ENCODE measurements at places on chromosomes 1 and 21. TPM values are rescaled to one million over a fixed set of nuclear protein-coding genes. Genes with fewer than 3 reads are reported as not detected.

- DNase-seq, result no peak
These were observed 41.0 kb upstream of the PTPRC start for GRCh38 chr1:198597690-198598430.

DNA sequence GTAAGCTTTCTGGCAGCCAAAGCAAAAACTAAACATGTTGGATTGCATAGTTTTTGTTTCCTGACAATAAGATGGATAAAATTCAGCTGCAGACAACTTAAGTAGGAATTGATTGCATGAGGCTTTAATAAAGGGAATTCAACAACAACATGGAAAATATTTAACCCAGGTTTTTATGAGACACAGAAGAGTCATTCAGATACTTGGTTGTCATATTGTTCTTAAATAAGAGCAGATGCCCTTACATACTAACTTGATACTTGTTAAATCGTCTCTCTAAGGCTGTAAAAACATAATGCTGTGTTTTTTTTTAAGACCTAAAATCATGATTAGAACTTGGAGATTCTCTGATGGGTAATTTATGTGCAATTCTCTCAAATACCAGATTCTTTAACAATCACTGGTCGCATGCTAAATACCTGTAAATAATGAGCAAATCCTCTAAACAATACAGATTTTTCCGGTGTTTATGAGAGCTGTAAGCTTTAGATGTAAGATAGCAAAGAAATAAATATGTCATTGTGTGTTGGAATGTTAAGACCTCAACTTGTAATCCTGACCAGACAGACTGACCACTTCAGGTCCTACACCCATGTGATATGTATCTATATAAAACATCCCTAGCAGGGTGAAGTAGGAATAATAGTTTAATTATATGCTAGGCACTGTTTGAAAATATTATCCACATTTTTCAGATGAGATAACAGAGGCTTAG lies 37.8 kb upstream of the CD34 start:
- no peak for DNase-seq

GRCh38 chr1:247338723-247339275 lies 7.1 kb upstream of the ZNF496 start:
- DNase-seq, result no peak

GRCh38 chr1:15609631-15610030 lies 7.6 kb upstream of the DDI2 start:
- DNase-seq, result no peak

- DNase-seq, result no peak
These were observed 38.3 kb downstream of the IFI44 start for GRCh38 chr1:78687914-78688313.

GRCh38 chr1:44514673-44515072 lies 109.6 kb downstream of the RNF220 start:
- no peak for DNase-seq

GRCh38 chr21:34046917-34047316 lies 26.5 kb upstream of the MRPS6 start:
- no peak for DNase-seq

DNA sequence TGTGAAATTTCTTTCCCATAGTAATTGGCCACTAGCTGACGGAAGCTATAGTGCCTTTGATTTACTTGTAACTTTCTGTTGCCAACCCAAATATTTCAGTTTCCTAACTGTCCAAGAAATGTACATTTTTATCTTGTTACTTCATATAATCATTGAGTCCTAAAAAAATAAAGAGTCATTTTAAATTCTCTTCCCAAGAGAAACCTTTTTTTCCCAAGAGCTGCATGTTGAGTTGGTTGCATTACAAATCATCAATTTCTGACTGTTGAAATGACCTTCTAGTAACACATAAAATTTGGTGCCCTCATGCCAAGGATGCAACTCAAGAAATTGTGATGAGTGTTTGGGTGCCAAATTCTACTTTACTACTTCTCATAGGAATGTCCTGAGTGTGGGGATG lies 61.0 kb downstream of the HMCN1 start:
- no peak for DNase-seq

GRCh38 chr1:7702365-7702764 lies 68.7 kb upstream of the VAMP3 start:
- no peak for DNase-seq

DNA sequence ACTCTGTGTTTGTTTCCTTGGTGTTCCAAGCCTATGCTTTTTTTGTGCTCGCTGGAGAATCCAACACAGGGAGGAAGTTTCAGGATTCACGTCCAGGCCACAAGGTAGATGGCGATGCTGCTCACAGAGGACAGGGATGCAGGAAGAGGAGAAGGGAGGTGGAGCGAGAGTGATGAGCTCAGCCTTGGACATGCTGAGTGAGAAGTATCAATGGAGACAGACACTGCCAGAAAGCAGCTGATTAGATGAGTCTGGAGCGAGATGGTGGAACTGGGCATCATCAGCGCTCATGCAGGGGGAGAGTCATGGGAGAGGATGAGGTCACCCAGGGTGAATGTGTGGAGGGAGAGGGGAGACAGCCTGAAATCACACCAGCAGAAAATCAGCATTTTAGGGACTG lies 110.0 kb downstream of the GLUL start:
- DNase-seq, result no peak

DNA sequence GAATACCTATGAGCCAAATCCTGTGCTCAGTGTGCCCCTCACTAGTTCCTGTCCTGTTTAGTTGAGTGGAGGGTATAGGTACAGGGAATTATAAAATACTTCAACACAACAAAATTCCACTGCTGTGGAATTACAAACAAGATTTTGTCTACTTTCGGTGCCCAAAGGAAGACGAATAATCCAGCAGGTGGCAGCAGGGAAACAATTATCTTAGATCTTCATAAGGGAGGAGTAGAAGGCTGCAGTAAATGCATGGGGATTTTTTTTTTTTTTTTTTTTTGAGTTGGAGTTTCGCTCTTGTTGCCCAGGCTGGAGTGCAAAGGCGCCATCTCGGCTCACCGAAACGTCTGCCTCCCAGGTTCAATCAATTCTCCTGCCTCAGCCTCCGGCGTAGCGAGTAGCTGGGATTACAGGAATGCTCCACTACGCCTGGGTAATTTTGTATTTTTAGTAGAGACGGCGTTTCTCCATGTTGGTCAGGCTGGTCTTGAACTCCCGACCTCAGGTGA lies 2.0 kb upstream of the PIP5K1A start:
- peak; percentile 73 for DNase-seq

- DNase-seq, result no peak
These were observed 6.8 kb downstream of the NHLH1 start for GRCh38 chr1:160373696-160374095.

GRCh38 chr1:40987439-40988276 lies 8.2 kb downstream of the CTPS1 start:
- no peak for DNase-seq

DNA sequence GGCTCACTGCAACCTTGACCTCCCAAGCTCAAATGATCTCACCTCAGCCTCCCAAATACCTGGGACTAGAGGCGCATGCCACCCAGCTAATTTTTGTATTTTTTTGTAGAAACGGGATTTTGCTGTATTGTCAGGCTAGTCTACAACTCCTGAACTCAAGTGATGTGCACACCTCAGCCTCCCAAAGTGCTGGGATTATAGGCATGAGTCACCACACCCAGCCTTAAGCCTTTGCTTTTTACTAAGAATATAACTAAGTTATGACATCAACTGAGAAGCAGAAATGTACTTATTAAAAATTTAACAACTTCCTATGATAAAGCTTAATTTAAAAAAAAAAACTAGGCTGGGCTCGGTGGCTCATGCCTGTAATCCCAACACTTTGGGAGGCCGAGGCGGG lies 8.9 kb upstream of the LSS start:
- DNase-seq, result no peak

DNA sequence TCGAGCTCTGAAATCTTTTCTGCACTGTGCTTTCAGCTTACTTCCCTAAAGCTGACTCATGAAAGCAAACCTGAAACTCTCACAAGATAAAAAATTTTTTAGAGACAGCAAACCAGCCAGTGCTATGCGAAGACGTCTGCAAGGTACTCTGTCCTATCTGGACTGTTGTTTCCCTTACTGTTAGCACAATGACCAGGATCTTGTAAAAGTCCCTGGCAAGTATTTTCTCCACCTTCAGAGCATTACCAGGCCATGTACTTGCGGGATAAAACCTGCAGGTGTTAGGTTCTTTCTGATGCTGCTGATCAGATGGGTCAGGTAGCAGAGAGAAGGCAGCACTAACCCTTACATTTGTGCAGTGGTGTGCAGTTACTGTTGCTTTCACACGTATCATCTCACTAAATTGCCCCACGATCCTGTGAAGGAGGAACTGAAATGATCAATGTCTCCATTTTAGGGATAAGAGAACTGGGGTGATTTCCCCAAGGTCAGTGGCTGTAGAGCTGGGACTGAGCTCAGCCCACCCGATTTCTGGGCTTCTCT lies 56.6 kb downstream of the PLXNA2 start:
- no peak for DNase-seq

GRCh38 chr1:232571523-232571922 lies 58.4 kb downstream of the SIPA1L2 start:
- DNase-seq, result no peak

DNA sequence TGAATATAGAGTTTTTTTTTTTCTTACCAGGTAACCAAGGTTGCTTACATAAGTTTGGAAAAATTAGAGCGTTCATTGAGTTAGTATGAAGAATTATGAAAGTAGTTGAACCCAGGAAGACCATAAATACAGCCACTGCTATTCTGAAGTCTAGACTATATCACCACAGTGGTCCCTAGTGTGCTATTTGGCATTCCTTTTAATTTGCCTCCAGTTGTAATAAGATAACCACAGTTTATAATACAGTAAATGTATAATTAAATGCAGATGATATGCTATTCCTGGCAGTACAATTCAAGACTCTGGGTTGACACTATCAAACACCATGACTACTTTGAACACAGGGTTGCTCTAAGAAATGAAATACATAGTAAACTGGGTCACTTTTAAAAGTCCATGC lies 270.5 kb downstream of the BRINP2 start:
- DNase-seq, result no peak

DNA sequence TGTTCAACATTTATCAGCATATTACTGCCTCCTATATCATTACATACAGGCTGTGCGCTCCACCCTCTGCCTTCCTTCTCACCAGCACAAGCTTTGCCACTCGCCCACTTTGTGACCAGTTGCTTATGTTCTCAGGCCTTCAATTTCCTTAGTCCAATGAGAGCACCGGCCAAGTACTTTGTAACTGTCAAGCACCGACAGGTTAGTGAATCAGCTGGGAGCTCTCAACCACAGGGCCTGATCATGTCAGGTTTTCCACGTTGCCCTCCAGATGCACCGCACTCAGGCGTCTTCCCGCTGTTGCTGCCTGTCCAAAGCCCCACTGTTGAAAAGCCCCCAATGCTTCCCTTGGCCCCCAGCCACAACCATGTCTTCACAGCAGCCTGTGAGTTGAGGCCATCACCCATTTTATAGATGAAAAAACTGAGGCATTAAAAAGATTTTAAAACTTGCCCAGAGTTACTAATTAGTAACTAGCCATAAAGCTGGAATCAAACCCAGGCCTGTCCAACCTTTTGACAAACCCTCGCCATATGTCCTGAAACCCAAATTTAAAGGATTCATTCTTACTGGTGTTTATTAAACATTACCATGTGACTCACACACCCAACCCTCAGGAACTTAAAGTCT lies 3.4 kb upstream of the KCNN3 start:
- DNase-seq, result no peak

- no peak for DNase-seq
These were observed 91.6 kb upstream of the RUNX3 start for GRCh38 chr1:25021591-25022215.

GRCh38 chr1:84550826-84551225 lies 23.4 kb downstream of the CTBS start:
- no peak for DNase-seq

DNA sequence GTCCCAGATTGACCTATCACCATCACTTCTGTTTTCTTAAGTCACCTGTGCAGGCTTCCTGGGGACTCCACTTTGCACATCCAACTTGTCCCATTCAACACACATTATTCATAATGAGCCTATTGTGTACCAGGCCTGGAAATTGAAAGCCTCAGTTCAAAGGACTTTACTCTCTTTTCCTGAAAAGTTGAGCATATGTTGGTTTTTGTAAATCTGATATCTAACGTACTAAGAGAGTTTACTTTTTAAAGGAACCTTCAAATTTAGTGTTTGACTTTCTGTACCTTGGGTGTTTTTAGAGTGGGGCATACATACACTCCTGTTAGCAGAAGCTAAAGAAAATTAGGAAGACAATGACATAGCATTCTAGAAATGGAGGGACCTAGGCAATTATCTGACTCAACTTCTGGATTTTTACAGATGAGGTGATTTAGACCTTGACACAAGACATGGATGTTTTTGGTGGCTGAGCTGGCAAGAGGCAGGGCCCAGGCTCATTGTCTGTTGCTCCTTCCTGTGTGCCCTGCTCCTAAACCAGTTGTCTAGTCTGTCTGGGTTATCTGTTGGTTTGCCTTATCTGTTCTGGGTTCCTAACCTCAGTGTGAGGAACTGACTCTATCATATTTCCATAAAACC lies 336.5 kb downstream of the RPS6KC1 start:
- no peak for DNase-seq

DNA sequence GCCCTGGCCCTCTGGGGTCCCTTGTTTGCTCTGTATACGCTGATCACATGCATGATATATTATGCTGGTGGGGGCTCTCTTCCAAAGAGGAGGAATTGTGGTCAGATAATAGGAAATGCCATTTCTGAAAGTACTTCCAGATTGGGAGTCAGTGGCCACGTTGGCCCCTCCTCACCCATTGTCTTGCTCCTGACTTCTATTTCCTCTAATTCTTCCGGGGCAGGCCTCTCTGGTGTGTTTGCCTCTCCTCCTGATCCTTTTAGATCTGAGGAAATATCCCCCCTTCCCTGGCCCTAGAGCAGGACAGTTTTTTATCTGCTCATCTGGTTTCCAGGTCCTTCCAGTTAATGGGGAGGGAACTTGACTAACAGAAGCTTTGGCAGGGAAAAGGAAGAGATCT lies 2.9 kb downstream of the VANGL2 start:
- DNase-seq, result no peak

DNA sequence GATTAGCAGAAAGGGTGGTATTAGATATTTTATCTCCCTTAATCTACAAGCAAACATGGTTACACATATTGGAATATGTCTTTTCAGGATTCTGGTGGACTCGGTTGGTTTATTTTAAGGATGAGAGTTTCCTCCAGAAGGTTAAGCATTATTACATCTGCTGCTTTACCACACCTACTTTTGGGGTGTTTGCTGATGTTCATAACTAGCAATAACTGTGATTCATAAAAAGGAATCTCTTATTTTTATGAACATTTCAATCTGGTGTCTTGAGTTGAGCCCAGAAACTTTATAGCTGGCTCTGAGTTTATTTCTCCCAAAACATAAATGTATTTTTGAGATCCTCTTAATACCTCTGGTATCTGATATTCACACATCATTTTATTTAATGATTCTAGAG lies 82.7 kb downstream of the LRRC8D start:
- DNase-seq, result no peak

GRCh38 chr1:55611123-55611522 lies 396.0 kb upstream of the USP24 start:
- DNase-seq, result no peak

Gene CBS
- polyA plus RNA-seq, result 21.9 TPM

Gene DCST1
- polyA plus RNA-seq, result 0.31 TPM

Gene SH3BGR
- polyA plus RNA-seq, result 7.0 TPM

Gene L1TD1
- 3.8 TPM for polyA plus RNA-seq

Gene LCE1A
- polyA plus RNA-seq, result not detected

Gene KRTAP10-8
- not detected for polyA plus RNA-seq

Gene MYBPHL
- 0.14 TPM for polyA plus RNA-seq

Gene KTI12
- 5.9 TPM for polyA plus RNA-seq

Gene ZSWIM5
- polyA plus RNA-seq, result 6.8 TPM

Gene KLHDC8A
- 1.5 TPM for polyA plus RNA-seq

Gene OXCT2
- 0.27 TPM for polyA plus RNA-seq

Gene LCE2A
- not detected for polyA plus RNA-seq

Gene SLC16A1
- polyA plus RNA-seq, result 59.9 TPM

Gene RGL1
- 47.4 TPM for polyA plus RNA-seq

Gene CNR2
- 0.06 TPM for polyA plus RNA-seq

Gene CEPT1
- polyA plus RNA-seq, result 52.9 TPM

Gene ASCL5
- polyA plus RNA-seq, result 0.07 TPM

Gene RCSD1
- 15.6 TPM for polyA plus RNA-seq
